ENCODE measurements at places on chromosomes 16 and 17.

- DNase-seq: no peak
- no peak overlapping the region for H3K4me3 ChIP-seq
- H3K27me3 ChIP-seq: no peaks in the 10 kb centered on the region
- peaks cover 5% of the 10 kb centered on the region for H3K36me3 ChIP-seq
- H3K27ac ChIP-seq: no peak overlapping the region
Observed at GRCh38 chr16:57525761-57526160, 10.6 kb downstream of the CCDC102A start.

- no peak overlapping the region for H3K4me3 ChIP-seq
- H3K27ac ChIP-seq: no peak overlapping the region
- DNase-seq: no peak
- H3K4me1 ChIP-seq: no peaks in the 10 kb centered on the region
- no peaks in the 10 kb centered on the region for H3K27me3 ChIP-seq
Observed at GRCh38 chr16:54411544-54411943, 125.0 kb upstream of the IRX3 start.

- no peaks in the 10 kb centered on the region for H3K36me3 ChIP-seq
- H3K4me1 ChIP-seq: no peaks in the 10 kb centered on the region
- DNase-seq: no peak
- no peak within 1 kb of the TSS for H3K27ac ChIP-seq
Observed at GRCh38 chr17:74431568-74432423, at the start of gene GPRC5C. GPRC5C (plus strand) TSS chr17:74432088; CDS start chr17:74439777, 7,689 bp downstream.

DNA sequence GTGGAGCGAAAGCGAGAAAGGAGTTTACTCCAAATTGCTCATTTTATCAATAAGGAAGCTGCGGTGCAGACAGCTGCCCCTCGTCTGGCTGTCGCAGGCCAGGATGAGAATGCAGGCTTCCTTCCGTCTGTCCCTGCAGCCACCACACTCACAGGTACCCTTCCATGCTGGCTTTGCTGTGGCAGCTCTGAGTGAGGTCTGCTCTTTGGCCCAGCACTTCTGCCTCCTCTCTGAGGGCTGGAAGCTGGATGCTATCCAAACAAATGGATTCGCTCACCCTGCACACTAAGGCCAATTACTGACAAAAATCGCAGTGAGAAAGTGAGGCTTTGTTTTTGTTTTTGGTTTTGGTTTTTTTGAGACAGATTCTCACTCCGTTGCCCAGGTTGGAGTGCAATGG lies 7.0 kb downstream of the ARMC7 start:
- peaks cover 26% of the 10 kb centered on the region for H3K4me1 ChIP-seq
- no peak for DNase-seq
- no peaks in the 10 kb centered on the region for H3K27me3 ChIP-seq
- H3K27ac ChIP-seq: no peak overlapping the region

DNA sequence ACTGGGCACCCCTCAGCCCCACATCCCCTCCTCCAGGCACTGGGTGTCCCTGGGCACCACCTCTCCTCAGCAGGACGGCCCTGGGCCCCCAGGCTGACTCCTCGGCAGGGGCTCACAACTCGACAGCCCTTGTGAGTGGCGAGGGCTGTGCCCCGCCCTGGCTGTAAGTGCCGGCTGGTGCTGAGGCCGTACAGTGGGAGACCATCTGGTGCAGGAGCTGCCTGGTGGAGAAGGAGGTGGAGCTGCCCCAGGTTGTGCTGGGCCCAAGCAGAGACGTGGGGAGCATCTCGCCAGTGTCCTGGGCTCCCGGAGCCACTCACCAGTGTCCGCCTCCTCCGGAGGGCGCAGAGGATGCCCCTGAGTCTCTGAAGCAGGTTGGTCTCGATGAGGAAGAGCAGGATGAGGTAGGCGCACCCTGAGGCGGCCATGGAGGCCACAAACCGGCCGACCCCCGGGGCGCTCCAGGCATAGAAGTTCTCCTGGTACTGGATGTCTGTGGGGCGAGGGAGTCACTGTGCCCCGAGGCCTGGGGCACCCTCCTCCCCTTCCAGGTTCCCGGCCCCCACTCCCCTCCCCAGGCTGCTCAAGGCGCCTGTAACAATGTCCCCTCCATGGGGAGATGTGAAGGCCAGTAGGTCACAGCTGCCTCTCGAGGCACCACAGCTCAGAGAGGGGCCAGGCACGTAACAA lies 15.1 kb upstream of the RNPS1 start:
- no peak overlapping the region for H3K4me3 ChIP-seq
- DNase-seq: no peak
- no peaks in the 10 kb centered on the region for H3K36me3 ChIP-seq
- H3K27ac ChIP-seq: no peak overlapping the region

GRCh38 chr16:69276148-69277115 lies 34.7 kb upstream of the VPS4A start:
- H3K4me1 ChIP-seq: no peaks in the 10 kb centered on the region
- no peak for DNase-seq
- no peak overlapping the region for H3K27ac ChIP-seq
- no peaks in the 10 kb centered on the region for H3K27me3 ChIP-seq

GRCh38 chr16:4915226-4915761 lies 21.7 kb downstream of the PPL start:
- no peak overlapping the region for H3K4me3 ChIP-seq
- H3K4me1 ChIP-seq: no peaks in the 10 kb centered on the region
- no peaks in the 10 kb centered on the region for H3K36me3 ChIP-seq
- no peak overlapping the region for H3K27ac ChIP-seq

GRCh38 chr16:81523387-81524115 lies 78.9 kb downstream of the CMIP start:
- no peaks in the 10 kb centered on the region for H3K4me1 ChIP-seq
- DNase-seq: no peak
- peaks cover 4% of the 10 kb centered on the region for H3K36me3 ChIP-seq
- no peaks in the 10 kb centered on the region for H3K27me3 ChIP-seq

- no peak for DNase-seq
- H3K4me1 ChIP-seq: no peaks in the 10 kb centered on the region
- peak overlapping the region; percentile 33 for H3K27ac ChIP-seq
- no peaks in the 10 kb centered on the region for H3K36me3 ChIP-seq
- H3K27me3 ChIP-seq: no peaks in the 10 kb centered on the region
Observed at GRCh38 chr17:75295201-75296158, 6.2 kb upstream of the SLC25A19 start.

- DNase-seq: no peak
- H3K27ac ChIP-seq: no peak overlapping the region
- no peaks in the 10 kb centered on the region for H3K4me1 ChIP-seq
- peaks cover 4% of the 10 kb centered on the region for H3K36me3 ChIP-seq
- H3K4me3 ChIP-seq: no peak overlapping the region
Observed at GRCh38 chr17:60333628-60334031, 58.3 kb downstream of the USP32 start.

GRCh38 chr16:4105848-4106247 lies 10.4 kb downstream of the ADCY9 start:
- no peak for DNase-seq
- H3K36me3 ChIP-seq: no peaks in the 10 kb centered on the region
- H3K4me3 ChIP-seq: no peak overlapping the region
- no peaks in the 10 kb centered on the region for H3K27me3 ChIP-seq
- no peak overlapping the region for H3K27ac ChIP-seq
- H3K4me1 ChIP-seq: no peaks in the 10 kb centered on the region

DNA sequence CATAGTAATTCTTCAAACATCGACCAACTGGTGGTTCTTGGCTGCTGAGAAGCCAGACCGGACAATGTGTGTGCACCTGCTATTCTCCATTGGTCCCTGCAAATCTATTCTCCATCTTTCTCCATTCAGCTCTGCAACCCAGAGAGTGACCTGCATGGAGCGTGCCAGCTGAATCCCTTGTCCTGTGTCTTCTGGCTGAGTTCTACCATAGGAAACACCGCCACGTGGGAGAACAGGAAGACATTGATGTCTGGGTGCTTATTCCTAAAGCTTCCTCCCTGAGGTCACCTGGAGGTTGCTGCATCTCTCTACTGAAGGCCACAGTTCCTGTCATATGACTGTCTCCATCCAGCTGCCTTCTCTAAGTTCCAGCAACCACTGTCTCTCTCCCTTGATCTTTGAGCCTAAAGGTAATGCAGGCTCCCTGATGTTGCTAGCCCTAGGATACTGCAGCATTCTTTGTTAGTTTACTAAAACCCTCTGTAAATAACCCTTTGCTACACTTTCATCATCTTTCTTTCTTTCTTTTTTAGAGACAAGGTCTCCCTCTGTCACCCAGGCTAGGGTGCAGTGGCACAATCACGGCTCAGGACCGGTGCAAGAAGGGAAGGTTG lies 10.6 kb upstream of the SMG1 start:
- H3K4me1 ChIP-seq: no peaks in the 10 kb centered on the region
- H3K4me3 ChIP-seq: no peak overlapping the region
- H3K27me3 ChIP-seq: no peaks in the 10 kb centered on the region
- DNase-seq: no peak
- no peak overlapping the region for H3K27ac ChIP-seq
- no peaks in the 10 kb centered on the region for H3K36me3 ChIP-seq

- peaks cover 8% of the 10 kb centered on the region for H3K27me3 ChIP-seq
- no peak for DNase-seq
- no peaks in the 10 kb centered on the region for H3K36me3 ChIP-seq
- no peak overlapping the region for H3K27ac ChIP-seq
- no peaks in the 10 kb centered on the region for H3K4me1 ChIP-seq
- no peak overlapping the region for H3K4me3 ChIP-seq
Observed at GRCh38 chr17:37069087-37069486, 120.3 kb downstream of the AATF start.

GRCh38 chr17:42560246-42560645 lies 1.7 kb upstream of the COASY start:
- H3K4me3 ChIP-seq: no peak overlapping the region
- no peak overlapping the region for H3K27ac ChIP-seq
- H3K27me3 ChIP-seq: no peaks in the 10 kb centered on the region
- DNase-seq: no peak
- H3K4me1 ChIP-seq: peaks cover 8% of the 10 kb centered on the region

DNA sequence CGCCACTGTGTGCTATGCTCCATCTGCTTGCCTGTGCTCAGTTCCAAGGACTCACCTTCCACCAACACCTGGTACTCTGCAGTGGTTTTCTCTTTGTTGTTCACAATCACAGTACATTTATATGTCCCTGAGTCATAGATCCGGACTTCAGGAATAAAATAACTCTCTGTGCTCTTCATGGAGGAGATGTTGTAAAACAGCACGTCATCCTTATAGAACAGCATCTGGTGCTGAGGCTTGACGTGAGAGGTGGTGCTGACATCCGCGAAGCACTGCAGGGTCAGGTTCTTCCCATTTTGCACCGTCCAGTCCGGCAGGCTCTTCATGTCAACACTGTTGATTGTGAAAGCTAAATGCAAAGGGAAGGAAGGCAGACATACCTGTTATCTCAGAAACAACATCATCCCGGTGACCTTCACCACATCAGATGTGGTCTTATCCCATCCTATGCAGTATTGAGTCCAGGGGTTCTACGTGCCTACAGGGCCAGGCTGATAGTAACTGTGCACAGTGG lies 12.8 kb downstream of the PECAM1 start:
- no peaks in the 10 kb centered on the region for H3K27me3 ChIP-seq
- no peak for DNase-seq
- no peak overlapping the region for H3K4me3 ChIP-seq
- no peak overlapping the region for H3K27ac ChIP-seq
- peaks cover 17% of the 10 kb centered on the region for H3K36me3 ChIP-seq

GRCh38 chr16:67884-68789 lies 4.3 kb downstream of the RHBDF1 start:
- H3K27ac ChIP-seq: no peak overlapping the region
- H3K27me3 ChIP-seq: no peaks in the 10 kb centered on the region
- no peak for DNase-seq
- no peak overlapping the region for H3K4me3 ChIP-seq
- H3K36me3 ChIP-seq: no peaks in the 10 kb centered on the region
- peaks cover 14% of the 10 kb centered on the region for H3K4me1 ChIP-seq

DNA sequence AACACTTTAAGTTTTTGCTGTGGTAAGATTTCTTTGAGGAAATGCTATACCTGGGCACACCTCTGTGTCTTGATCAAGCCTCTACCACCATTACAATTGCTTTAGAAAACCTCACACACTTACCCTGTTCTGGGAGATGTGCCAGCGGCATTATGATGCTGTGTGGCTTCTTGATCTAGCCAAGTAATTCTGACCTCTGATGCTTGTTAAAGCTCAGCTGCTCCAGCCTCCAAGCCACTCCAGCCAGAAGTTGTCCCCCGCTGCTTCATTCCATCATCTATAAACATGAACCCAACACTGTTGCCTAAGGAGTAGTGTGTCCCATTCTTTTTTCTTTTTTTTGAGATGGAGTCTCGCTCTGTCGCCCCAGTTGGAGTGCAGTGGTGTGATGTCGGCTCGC lies 60.1 kb downstream of the CYLD start:
- H3K27ac ChIP-seq: no peak overlapping the region
- H3K27me3 ChIP-seq: no peaks in the 10 kb centered on the region
- no peak for DNase-seq
- no peak overlapping the region for H3K4me3 ChIP-seq
- H3K4me1 ChIP-seq: peaks cover 15% of the 10 kb centered on the region

- H3K36me3 ChIP-seq: no peaks in the 10 kb centered on the region
- H3K27me3 ChIP-seq: no peaks in the 10 kb centered on the region
- DNase-seq: no peak
- H3K4me3 ChIP-seq: no peak overlapping the region
- no peaks in the 10 kb centered on the region for H3K4me1 ChIP-seq
Observed at GRCh38 chr17:19413761-19414160, 2.7 kb downstream of the RNF112 start.

DNA sequence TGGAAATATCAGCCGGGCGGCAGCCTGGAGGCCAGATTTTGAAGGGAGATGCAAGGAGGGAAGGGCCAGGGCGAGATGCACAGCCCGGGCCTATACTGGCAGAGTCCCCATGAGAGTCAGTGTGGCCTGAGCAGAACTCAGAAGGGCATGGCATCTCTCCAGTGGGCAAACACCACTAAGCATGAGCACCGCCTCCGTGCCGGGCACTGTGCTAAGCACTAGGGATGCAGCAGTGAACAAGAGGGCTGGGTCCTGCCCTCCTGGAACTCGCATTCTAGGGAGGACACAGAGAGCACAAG lies 33.5 kb downstream of the TK2 start:
- no peaks in the 10 kb centered on the region for H3K27me3 ChIP-seq
- peak overlapping the region; percentile 96 for H3K27ac ChIP-seq
- DNase-seq: no peak
- peaks cover 62% of the 10 kb centered on the region for H3K4me1 ChIP-seq

DNA sequence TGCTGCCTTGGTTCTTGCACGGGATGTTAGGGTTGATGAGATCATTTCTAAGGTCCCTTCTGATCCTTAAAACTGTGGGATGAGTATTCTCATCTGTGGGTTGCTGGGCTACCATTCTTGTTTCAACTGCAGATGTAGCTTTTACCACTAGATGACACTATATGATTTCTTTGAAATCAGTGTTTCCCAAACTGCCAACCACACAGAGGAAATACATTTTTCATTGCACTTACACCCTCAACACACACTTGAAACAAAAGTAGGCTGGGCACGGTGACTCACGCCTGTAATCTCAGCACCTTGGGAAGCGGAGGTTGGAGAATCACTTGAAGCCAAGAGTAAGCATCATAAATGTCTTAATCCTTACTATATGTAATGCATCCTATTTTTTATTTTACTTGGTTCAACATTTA lies 15.3 kb downstream of the LCMT1 start:
- no peak overlapping the region for H3K4me3 ChIP-seq
- no peaks in the 10 kb centered on the region for H3K27me3 ChIP-seq
- H3K27ac ChIP-seq: no peak overlapping the region
- no peak for DNase-seq
- H3K4me1 ChIP-seq: peaks cover 7% of the 10 kb centered on the region
